B cell (primary cell): ENCODE measurements at places on chromosomes 12 and 14.

DNA sequence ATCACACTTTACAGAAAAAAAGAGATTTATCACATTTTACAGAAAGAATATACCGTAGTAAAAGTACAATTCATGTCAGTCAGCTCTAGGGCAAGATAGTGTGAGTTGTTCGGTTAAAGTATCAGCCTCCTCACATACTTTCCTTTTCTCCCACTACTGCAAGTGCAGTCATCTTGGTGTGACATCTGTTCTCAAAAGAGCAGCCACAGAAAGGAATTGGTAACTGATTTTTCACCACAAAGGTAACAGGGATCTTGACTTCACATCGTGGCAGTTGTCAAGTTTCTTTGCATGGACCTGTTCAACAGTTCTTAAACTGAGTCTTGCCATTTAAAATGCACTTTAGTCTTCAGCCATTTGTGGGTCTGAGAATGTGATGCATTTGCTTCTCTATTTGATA lies 5.0 kb upstream of the E2F7 start:
- DNase-seq = no peak

DNA sequence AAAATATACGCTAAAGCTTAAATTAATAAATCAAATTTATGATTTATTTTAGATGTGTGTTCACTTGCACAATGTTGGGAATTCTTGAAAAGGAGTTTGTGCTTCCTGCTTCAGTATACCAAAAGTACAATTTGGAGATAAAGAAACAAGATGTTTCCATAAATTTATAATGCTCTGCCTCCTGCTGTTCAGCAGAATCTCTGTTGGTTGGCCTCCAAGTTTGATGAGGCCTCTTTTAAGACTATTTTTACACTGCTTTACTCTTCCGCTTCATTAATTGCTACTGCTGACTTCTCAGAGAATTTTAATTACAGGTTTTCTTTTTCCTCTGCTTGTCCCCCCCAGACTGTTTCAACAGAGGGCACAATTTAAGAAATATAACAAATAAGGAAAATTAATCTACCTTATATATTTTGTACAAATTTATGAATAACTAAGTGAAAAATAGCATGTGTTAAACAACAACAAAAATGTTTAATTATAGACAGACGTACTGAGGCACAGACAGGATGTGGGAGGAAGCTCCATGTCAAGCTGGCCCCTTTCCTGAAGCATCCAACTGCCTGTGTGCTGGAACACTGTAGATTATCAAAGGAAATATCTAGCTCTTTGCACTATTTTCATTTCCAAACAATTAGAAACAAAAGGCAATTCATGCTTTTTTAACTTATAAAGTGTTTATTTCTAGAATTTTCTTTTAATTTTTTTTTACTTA lies 83.9 kb downstream of the PIK3C2G start:
- DNase-seq = no peak

DNA sequence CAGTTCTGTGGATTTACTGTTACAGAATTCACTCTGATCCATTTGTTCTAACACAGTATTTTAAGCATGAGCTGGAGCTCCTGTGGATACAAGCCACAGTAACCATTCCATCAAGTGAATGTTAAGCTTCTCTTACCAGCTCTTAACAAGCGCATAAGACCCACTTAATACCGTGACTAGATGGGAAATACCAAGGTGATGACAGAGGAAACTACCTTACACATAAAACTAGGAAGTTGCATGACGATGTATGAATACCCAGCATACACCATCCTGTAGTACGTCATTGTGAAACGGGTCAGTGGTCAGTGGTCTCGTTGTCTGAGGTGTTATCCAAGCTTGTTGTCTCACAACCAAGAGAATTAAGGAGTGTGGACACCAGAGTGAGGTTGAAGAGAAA lies 2.0 kb upstream of the GALC start:
- DNase-seq = peak; percentile 78

DNA sequence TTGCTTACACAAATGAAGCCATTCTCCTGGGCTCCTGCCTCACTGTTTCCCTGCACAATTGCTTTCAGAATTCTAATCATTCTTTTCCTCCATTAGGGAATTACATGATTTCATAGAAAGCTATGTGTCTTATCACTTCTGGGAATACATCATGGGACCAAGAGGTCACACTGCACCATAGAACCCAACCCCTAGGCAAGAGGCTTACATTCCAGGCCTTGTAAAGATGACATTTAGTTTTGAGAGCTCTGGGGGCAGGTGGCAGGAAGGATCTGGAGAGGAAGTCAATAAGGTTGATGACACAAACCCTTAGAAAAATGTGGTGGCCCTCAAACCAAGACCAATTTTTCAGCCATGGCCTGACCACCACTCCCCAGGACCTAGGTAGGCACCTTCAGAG lies 57.1 kb downstream of the NUAK1 start:
- DNase-seq = no peak

- DNase-seq = no peak
Observed at GRCh38 chr14:106489112-106489881, 962.9 kb downstream of the TMEM121 start.

DNA sequence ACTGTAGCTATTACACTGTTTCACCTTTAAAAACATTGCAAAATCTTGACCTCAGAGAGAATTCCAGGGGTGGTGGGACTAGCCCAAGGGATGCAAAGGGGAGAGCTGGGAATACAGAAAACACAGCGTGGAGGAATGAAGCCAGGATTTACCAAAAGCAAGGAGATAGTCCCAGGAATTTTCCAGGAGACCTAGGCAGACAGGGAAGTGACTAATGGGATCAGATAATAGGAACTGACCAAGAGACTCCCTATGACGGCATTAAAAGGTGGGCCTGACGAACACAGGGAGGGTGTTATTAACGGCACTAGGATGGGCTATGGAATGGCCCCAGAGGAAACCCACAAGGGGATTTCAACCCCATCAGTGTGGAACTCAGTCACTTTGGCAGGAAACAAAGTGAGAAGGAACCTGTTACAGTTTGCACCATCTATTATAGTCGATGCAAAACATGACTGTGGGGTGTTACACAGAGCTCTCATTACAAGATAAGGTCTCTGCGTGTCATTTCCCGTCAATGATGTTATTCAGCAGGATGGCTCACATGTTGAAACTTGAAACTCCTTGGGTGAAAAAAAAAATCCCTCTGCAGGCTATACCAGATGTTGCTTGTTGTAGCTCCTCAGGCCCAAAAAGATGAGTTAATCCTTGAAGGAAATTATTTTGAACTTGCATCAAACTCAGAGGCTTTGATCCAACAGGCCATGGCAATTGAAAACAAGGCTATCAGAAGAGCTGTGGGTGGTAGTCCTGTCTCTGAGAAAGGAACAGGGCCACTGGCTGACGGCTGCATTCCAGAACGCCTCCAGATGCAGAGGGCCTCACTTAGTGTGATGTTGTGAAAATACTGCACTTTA lies 58.7 kb downstream of the DRAM1 start:
- DNase-seq = peak; percentile 75

GRCh38 chr12:4011597-4011996 lies 138.4 kb upstream of the PARP11 start:
- DNase-seq = no peak

GRCh38 chr14:99522934-99523703 lies 41.9 kb downstream of the CCNK start:
- DNase-seq = no peak

- peak; percentile 56 for DNase-seq
Observed at GRCh38 chr12:96327346-96327745, 72.9 kb downstream of the CDK17 start.

GRCh38 chr14:53062856-53063255 lies 90.3 kb downstream of the DDHD1 start:
- no peak for DNase-seq

- peak; percentile 96 for DNase-seq
Observed at GRCh38 chr12:105107494-105108371, at the start of gene WASHC4. WASHC4 (plus strand) TSS chr12:105107731; CDS start chr12:105107801, 70 bp downstream.
